ENCODE measurements at places on chromosomes 2 and 18. TPM values are rescaled to one million over a fixed set of nuclear protein-coding genes. Genes with fewer than 3 reads are reported as not detected.

- no peak for DNase-seq
Observed at GRCh38 chr18:39345321-39345720, 1779.7 kb upstream of the CELF4 start.

DNA sequence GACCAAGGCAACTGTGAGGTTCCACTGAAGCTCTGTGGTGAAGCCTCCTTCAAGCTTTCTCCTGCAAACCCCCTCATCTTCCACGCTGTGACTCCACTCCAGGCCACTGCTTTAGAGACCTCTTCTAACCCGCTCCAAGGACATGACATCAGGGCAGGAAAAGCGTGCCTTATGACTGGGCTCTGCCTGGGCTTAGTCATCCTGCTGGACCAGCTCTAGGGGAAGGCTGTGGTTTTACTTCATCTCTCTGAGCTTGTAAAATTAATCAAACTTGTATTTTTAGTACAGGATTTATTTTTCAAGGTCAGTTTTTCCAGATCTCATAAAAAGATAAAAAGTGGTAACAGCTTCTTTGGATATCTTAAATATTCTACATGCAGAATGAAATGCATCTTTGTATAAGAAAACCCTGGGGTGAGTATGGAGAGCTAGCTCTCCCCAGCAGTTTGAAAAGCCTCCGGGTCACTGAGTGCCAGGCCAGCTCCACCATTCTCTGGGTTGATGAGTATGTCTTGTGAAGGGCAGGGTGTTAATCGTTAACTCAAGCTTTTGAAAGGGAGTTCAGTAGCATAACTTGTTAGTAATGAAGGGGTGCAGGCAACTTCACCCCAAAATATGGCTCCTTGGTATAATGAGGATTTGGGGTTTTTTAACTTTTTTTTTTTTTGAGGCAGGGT lies 33.1 kb upstream of the YPEL5 start:
- no peak for DNase-seq

COLEC11 gene
- total RNA-seq: 0.28 TPM

LTBP1 gene
- 0.21 TPM for total RNA-seq

FOXD4L1 gene
- total RNA-seq: 0.18 TPM

DNA sequence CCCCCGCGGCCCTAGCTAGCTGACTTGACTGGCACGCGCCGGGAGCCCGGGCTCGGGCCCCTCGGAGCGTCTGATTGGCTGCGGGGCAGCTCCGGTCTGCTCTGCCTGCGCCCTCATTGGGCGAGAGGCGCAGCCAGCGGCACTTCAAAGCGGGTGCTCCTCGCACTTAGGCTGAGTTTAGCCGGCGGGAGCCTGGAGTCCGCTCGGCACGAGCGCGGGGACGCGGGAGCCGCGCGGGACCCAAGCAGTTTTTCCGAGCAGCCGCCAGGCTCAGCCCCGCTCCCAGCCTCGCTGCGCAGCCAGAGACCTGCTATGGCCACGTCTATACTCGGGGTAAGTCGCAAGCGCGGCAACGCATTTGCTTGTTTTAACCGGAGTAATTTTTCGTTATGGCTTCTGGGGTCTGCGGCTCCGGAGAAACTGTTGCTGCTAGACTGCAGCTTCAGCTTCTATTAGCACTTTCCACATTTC lies at the start of gene SP9:
SP9 (plus strand) TSS at position 174 of the 471 bp plus-strand sequence; CDS start at position 313, 139 bp downstream.
- no peak for DNase-seq

DNA sequence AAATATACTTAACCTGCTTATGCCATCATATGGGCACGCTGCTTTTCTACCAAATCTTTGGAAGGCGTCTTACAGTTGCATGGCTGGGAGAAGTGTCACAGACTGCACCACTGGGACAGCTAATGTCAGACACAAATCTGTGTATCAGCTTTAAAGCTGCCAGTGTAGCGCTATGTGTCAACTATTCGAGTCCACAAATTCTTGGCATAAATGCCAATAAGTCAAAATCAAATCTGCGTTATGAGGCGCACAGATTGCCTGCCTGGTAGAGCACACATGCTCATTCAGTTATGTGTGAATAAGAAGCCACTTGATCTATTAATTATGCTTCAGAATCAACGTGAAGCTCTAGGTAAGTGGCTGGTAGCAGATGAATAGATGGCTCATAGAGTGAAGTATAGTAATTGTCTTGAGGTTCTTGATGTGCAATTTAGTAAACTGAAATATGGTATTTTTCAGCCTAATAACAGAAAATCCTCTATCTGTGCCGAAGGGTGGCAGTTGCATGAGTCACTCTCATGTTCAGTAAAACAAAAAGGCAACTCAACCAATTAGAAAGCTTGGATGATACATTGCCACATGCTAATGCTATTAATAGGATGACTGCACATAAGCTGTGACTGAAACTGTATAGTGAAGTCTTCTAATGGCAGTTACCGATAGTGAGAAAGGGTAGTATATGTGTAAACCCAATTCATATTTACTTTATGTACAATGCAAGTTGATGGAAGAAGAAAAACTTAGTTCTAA lies 52.0 kb downstream of the DCC start:
- no peak for DNase-seq

USP34 gene
- total RNA-seq: 58.1 TPM

Measured in activated T-cell treated with anti-CD3 and anti-CD28 coated beads, Interleukin-2, amount 50 U/mL, for 4 hours (primary cell).